ENCODE measurements at places on chromosomes 3 and 15.

- H3K4me1 ChIP-seq = peaks cover 7% of the 10 kb centered on the region
- DNase-seq = no peak
- H3K4me3 ChIP-seq = no peak overlapping the region
- no peaks in the 10 kb centered on the region for H3K36me3 ChIP-seq
- H3K27ac ChIP-seq = peak overlapping the region; percentile 65
- H3K27me3 ChIP-seq = no peaks in the 10 kb centered on the region
These were observed 241.0 kb downstream of the ATP8B4 start for GRCh38 chr15:49877873-49878521.

- H3K27ac ChIP-seq = no peak overlapping the region
- no peaks in the 10 kb centered on the region for H3K27me3 ChIP-seq
- no peaks in the 10 kb centered on the region for H3K4me1 ChIP-seq
- H3K4me3 ChIP-seq = no peak overlapping the region
These were observed 34.7 kb downstream of the GBE1 start for GRCh38 chr3:81726735-81727134.

DNA sequence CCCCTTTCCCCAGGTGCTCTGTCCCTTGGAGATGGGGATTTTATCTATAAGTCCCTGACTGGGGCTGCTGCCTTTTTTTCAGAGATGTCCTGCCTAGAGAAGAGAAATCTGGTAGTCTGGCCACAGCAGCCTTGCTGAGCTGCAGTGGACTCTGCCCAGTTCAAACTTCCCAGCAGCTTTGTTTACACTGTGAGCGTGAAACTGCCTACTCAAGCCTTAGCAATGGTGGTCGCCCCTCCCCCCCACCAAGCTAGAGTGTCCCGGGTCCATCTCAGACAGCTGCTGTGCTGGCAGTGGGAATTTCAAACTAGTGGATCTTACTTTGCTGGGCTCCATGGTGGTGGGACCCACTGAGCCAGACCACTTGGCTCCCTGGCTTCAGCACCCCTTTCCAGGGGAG, 38.9 kb downstream of the TMEM266 start:
- H3K27me3 ChIP-seq = no peaks in the 10 kb centered on the region
- H3K36me3 ChIP-seq = no peaks in the 10 kb centered on the region
- no peak overlapping the region for H3K27ac ChIP-seq

GRCh38 chr3:53109891-53110771, 20.1 kb downstream of the RFT1 start:
- H3K27ac ChIP-seq = peak overlapping the region; percentile 40
- peak; percentile 61 for DNase-seq
- H3K4me1 ChIP-seq = no peaks in the 10 kb centered on the region
- H3K27me3 ChIP-seq = no peaks in the 10 kb centered on the region
- H3K36me3 ChIP-seq = no peaks in the 10 kb centered on the region
- no peak overlapping the region for H3K4me3 ChIP-seq

DNA sequence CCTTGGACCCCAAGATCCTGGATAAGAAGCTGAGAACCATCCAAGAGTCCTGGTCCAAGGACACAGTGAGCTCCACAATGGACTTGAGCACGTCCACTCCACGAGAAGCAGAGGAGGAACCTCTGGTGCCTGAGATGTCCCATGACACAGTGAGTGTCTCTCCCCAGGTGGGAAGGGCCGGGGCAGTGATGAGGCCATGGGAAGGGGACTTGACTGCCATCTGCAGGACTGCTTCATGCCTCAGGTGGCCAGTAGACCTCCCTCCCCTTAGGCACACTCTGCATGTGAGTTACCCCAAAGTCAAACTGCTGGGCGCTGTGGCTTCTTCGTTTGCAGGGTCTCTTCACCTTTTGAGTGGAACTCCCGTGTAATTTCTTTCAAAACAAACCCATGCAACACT, 59.7 kb downstream of the CCDC33 start:
- no peaks in the 10 kb centered on the region for H3K36me3 ChIP-seq
- H3K4me3 ChIP-seq = no peak overlapping the region
- no peaks in the 10 kb centered on the region for H3K27me3 ChIP-seq

DNA sequence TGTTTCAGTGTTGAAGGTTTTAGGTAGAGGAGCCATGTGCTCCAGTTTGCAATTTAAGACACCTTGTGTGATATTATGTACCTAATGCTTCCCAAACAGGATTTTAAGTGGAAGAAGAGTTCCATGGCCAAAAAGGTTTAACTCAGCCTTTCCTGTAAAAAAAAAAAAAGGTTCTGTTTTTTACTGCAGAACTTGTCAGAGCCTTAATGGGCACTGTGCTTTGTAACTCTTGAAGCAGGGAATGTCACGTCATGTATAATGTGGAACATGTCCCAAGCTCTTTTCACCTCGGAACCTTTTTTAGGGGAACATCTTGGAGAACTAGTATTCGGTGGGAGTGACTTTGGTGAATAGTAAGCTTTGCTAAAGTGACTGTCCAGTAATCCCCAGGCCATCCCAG, 31.6 kb downstream of the PSMD6 start:
- H3K4me1 ChIP-seq = no peaks in the 10 kb centered on the region
- no peak for DNase-seq
- no peak overlapping the region for H3K4me3 ChIP-seq
- H3K27ac ChIP-seq = no peak overlapping the region
- no peaks in the 10 kb centered on the region for H3K27me3 ChIP-seq
- H3K36me3 ChIP-seq = no peaks in the 10 kb centered on the region

DNA sequence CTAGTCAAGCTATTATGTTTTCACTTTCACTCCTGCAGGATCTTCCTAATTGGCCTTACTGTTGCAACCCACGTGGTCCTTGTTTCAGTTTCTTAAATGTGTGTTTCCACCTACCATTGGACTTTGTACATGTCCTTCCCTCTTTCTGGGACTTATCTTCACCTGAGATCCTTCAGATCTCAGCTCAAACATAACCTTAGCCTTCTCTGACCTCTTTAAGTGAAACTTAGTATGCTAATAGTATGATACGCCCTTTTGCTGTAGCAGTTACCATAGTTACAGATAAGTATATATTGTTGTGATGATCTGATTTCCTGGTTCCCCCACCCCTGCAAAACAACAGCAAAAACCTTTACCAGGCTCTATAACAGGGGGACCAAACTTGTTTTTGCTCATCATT, 35.2 kb downstream of the U2SURP start:
- H3K27ac ChIP-seq = no peak overlapping the region
- no peak overlapping the region for H3K4me3 ChIP-seq
- peaks cover 3% of the 10 kb centered on the region for H3K36me3 ChIP-seq

DNA sequence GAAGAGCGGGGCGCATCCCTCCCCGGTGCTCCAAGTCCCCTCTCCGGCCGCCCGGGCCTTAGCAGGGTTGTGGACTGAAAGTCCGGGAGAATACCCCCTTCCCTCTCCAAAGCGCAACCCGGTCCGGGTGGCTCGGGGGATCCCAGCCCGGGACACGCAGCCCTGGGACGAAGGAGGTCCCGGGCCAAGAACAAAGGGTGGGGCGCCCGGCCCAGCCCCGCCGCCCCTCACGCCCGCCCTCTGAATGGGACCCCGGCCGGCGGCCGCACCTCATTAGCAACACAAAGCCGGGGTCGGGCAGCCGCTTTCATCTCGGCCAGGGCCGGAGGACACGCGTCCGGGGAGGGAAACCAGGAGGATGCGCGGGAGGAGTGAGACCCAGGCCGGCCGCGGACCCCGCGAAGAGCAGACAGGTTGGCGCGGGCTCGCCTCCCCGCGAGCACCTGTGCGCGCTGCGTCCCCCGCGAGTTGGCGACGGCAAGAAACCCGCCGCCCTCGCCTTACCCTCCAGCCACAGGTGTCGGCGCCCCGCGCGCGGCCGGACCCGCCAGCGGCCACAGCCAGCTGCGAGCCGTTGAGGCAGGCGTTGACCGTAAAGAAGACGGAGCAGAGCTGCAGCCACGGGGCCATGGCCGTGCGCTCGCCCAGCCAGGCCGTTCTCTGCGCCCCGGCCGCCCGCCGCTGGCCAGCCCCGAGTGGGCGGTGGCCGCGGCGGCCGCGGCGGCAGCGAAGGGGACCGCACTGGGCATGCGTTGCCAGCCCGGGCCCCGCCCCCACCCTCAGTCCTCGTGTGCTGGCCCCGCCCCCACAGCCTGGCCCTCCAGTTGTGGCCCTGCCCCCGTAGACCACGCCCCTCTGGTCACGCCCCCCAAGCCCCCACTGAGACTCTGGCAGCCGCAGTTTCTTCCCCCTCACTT, at the start of gene IL17RD:
IL17RD (minus strand) TSS at position 697 of the 917 bp plus-strand sequence; CDS start at position 630, 67 bp downstream.
- no peaks in the 10 kb centered on the region for H3K36me3 ChIP-seq
- peak within 1 kb of the TSS; percentile 6 for H3K27ac ChIP-seq
- peaks cover 9% of the 10 kb centered on the region for H3K4me1 ChIP-seq
- peak; percentile 63 for DNase-seq
- peak within 1 kb of the TSS; percentile 60 for H3K4me3 ChIP-seq

Data from prostate gland (tissue), 2 donors.